ENCODE measurements at places on chromosomes 7 and 10.
A peak's percentile ranks its signal among the peaks of the same experiment; 100 is the strongest.

DNA sequence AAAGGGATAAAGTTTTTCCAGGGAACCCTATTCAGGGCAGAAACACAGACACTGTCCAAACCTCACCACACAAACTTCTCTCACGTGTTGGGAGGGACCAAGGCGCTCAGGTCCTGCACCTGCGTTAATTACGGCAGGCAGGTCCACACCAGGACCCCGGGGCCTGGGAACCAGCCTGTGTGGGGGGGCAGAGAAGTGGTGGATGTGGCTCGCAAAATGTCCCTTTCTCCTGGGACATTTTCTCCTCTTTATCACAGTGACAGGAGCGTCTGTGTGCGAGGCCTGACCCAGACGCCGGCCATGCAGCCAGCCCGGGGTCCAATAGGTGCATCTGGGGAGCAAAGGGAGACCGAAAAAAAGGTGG, 73.4 kb upstream of the ZNF722 start:
- DNase-seq = no peak

DNA sequence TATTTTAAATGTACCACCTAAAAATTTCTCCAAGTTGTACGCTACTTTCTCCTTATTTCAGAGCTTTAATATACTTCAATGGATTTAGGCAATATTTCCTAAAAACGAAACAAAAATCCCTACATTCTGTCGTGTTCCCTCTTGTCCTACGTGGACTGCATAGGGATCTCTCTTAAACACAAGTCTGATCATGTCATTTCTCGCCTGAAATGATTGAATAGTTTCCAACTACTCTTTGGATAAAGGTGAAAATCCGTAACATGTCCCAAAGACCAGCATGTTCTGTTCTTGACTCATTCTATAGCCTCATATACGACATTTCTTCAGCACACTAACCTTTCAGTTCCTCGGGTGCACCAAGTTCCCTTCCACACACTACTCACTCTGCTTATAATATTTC, 17.7 kb upstream of the TPK1 start:
- DNase-seq = no peak

- DNase-seq = peak; percentile 74
These were observed 621 bp downstream of the P4HA1 start for GRCh38 chr10:73096041-73096448.

- peak; percentile 18 for DNase-seq
These were observed 55.3 kb upstream of the C7orf33 start for GRCh38 chr7:148535217-148535616.

Data from stimulated activated naive B cell treated with anti-CD40 and anti-IgM and Interleukin-4, amounts not matched to agents 10 μg/mL and 1 μg/mL and 100 μg/mL, for 72 hours (primary cell).